Fibroblast of skin of right biceps (primary cell): ENCODE measurements at places on chromosomes 16 and 17.
A peak's percentile ranks its signal among the peaks of the same experiment; 100 is the strongest.

DNA sequence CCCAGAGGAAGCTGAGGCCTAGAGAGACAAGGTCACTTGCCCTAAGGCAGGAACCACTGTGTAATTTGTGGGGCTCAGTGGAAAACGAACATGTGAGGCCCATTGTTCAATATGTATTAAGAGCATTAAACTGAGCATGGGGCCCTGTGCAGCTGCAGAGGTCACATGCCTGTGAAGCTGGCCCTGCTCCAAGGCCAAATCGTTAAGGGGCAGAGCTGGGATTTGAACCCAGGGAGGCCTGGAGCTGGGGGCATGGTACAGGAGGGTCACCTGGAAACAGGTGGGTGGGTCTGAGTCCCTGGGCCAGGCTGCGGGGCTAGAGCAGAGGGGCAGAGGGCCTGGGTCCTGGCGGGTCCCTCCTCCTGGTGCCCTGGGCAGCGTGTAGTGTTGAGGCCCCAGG, 19.7 kb downstream of the C16orf74 start:
- no peak for DNase-seq

DNA sequence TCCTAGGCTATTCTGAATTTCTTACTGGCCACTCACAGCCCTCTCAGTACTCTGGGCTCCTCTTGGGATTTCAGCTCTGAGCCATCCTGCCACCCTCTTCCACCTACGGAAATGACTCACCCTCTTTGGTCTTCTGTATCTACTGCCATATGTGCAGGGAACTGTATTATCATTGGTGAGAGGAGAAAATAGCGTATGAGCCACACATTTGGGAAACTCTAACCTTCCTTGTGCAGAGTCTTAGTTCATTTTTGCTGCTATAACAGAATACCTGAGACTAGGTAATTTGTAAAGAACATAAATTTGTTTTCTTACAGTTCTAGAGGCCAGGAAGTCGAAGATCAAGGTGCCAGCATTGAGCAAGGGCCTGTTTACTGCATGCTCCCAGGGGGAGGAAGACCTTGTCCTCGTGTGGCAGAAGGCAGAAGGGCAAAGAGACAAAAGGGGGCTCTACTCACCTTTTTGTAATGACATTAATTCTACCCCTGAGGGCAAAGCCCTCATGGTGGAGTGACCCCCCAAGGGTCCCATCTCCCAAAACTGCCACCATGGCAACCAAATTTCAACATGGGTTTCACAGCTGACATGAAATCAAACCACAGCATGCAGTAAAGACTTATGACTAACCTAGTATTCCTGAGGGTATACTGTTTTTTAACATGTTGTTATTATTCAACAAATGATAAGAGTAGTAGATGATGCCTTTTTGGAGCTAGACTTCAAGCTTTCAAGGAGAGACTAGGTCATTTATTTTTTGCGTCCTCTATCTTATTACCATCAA, 191.8 kb downstream of the PRKCA start:
- peak; percentile 94 for DNase-seq

- DNase-seq = no peak
These were observed 7.3 kb downstream of the PMFBP1 start for GRCh38 chr16:72164691-72165090.

- DNase-seq = no peak
These were observed 125.7 kb downstream of the CMIP start for GRCh38 chr16:81570151-81570846.

DNA sequence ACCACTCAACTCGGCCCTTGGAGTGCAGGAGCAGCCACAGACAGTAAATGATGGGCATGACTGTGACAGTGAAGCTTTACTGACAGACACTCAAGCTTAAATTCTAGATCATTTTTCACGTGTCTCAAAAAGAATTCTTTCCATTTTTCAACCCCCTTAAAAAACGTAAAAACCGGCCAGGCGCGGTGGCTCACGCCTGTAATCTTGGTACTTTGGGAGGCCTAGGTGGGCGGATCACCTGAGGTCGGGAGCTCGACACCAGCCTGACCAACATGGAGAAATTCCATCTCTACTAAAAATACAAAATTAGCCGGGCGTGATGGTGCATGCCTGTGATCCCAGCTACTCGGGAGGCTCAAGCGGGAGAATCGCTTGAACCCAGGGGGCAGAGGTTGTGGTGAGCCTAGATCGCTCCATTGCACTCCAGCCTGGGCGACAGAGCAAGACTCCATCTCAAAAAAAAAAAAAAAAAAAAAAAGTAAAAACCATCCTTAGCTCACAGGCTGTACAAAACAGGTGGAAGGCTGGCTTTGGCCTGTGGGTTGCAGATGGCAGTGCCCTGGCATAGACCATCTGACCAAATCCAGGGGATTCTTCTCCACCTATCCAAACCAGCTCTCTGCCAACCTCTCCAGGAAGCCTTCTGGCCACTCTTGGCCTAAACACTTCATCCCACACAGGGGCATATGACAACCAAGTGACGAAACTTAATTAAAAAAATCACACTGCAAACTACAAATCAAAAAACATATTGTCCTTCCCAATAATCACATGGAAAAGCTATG, 18.3 kb downstream of the TBC1D16 start:
- DNase-seq = no peak

DNA sequence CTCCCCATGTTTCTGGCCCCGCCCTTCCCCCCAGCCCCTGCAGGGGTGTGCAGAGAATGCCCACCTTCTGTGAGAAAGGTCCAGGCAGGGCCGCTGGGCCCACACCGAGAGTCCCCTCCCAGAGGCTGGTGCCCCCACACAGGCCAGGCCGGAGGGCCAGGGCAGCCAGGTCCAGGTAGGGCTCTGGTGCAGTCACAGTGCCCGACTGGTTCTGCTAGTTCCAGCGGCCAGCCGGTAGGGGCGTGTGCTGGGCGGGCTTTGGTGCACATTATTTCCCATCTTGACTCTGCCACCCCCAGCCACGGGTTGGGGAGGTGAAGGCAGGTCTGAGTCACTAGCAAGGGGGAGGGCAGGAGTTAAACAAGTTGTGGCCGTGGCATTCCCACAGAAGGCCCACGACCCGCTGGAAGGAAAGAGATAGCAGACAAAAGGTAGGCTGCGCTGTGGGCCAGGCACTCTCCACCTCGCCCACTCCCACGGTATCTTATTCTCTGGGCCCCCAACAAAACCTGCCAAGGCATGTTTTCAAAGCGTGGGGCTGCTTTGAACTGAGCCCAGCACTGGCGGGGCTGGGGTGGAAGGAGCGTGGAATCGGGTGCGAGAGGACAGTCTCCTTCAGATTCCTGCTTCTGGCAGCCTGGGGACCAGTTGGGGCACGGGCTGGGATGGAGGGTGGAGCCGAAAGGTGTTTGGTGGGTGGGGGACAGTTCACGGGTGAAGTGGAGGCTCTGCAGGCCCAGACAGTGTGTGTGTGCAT, 1.9 kb downstream of the EPN3 start:
- peak; percentile 39 for DNase-seq

DNA sequence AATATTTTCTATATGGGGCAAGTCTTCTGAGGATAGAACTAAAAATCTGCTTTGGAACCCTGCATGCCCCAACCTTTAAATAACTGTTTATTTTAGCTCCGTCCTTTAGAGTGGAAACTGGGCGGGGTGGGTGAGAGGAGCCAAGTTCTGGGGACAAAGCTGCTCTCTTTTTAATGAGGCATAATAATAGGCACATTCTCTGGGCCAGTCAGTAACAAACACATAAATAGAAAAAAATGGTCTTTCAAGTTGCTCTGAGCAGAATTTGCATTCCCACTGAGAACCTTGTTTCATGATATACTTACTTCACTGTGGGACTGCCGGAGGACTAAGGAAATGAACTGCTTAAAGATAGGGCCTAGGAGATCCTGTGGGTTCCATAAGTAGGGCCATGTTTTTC, 51.5 kb downstream of the KNOP1 start:
- DNase-seq = no peak

DNA sequence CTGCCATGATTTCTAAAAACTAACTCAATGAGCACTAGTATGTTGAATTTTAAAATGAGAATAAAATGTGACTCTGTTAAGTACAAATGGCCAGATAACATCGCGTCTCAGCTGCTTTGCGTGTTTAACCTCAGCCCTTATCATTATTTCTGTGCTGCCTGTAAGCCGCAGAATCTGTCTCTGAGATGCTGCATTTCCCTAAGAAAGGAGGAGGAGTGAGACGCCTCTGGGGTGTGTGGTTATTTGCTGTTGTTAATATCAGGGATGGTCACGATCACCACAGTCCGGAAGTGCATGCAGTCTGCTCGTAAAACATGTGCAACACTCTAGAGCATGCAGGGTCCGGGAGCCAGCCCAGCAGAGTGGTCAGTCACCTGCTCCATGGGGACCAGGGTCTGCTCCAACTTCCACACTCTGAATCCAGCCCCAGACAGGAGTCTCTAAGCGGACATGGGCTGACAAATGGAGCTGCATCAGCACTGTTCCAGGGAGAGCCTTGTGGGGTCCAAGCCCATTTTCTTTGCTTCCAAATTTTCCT, 342.5 kb downstream of the MAF start:
- no peak for DNase-seq

DNA sequence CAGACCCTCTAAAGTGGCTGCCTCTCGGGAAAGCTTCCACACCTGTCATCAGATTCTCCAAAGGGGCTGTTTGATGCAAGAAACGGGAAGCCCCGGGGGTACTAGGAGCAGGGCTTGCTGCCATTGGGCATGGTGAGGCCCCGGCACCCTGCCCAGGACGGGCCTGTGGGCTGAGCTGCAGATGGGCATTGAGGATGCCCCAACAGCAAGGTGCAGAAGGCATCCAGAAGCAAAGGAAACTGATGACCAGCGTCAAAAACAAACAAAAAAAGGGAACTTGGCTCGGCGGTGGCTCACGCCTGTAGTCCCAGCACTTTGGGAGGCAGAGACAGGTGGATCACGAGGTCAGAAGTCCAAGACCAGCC, 1.5 kb upstream of the LIMD2 start:
- DNase-seq = no peak

DNA sequence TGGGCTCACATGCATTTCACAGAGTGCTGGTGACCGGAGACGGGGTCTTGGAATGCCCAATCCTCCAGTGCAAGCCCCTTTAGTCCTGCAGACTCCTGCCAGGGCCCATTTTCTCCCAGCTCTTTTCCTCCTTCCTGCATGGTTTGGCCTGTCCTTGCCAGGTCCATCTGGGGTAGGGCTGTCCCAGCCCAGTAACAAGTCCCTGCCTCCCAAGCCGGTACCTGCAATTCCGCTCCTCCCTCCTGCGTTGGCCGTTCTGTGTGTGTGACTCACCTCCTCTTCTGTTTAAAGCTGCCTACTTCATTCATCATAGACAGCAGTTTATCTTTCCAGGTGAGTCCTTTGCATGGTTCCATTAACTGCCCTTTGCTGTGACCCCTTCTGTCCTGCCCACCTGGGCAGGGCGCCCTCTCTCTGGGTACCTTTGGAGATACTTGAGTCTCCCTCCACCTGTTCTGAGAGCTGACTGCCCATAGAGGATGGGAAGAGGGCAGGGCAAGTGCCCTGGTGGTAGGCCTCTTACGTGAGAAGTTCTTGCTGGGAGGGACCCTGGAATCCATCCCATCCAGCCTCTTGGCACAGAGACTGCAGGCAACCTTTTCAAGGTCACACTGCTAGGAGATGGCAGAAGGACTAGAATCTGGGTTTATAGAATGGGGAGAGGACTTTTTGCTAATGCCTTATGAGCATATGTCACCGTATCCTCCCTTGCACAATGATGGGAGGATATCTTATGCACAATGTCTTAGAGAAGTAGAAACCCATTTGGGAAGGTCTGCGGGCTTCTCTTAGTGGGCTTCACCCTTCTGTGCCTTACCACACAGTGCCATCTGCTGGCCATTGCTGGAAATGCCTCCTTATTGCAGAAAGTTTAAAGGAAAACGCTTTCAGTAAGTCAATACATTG, 29.7 kb upstream of the LGALS9 start:
- peak; percentile 72 for DNase-seq

GRCh38 chr16:14658063-14658462, 25.3 kb downstream of the BFAR start:
- DNase-seq = no peak

DNA sequence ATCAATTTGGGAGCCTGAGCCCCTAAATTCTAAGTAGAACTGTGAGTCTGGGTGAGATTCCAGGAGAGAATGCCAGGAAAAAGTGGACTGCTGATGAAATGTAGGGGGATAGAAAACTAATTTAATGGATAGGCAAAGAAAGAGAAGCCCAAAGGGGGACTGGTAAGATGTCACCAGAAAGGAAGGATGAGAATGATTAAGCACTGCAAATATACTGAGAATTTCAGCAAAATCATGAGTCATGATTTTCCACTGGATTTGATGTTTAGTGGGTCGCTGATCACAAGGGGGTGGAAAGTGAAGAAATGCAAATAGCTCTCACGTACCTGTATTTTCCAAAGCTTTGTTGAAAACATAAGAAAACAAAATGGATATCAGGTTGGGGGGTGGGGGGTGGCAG, 201.8 kb downstream of the SLC39A11 start:
- peak; percentile 74 for DNase-seq

GRCh38 chr16:64933885-64934284, 188.0 kb downstream of the CDH11 start:
- DNase-seq = no peak

- DNase-seq = peak; percentile 87
These were observed at the start of gene ADCY9 for GRCh38 chr16:4116325-4117249. ADCY9 (minus strand) TSS chr16:4116442; CDS start chr16:4115442, 1,000 bp downstream.

DNA sequence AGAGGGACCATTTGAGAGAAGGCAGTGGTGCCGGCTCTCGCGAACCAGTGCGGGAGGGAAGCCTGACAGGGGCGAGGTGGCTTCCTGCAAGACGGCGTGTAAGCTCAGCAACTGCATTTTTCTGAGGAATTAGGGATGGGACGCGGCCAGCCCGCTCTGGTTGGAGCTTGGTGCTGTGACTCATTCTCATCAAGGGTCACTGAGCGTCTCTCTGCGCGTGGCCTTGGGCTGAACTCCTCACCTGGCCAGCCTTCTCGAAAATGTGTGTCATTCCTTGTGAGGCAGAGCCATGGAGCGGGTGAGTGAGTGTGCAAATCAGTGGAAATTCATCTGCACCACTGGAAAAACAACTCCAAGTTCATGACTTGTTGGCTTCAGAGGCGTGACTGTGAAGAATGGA, 52.8 kb downstream of the NTN1 start:
- DNase-seq = peak; percentile 25

DNA sequence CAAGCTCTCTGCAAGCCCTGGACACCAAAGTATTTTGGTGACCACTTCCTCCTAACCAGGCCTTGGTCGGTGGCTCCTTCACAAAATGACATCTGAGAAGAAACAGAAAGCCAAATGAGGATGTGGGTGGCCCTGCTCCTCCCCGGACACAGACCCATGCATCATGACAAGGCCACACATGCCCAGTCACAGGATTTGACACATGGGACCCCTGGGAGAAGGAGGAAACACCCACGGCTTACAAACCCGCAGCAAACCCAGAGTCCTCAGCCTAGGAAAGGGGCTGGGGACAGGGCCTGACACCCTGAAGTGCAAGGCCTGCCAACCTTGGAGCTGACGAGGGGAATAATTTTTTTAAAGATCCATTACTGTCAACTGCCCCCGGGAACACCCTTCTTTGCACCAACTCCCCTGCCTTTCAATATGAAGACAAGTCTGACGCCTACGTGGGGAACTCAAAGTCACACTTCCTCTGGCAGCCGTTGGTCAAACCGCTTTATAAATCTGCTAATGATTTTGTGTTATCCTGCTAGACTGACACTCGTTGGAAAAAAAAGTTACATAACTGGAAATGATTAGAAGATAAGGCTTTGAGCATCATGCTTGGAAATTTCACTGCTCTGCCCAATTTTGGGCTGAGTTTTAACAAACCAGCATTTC, 41.3 kb downstream of the GAS7 start:
- peak; percentile 57 for DNase-seq

- no peak for DNase-seq
These were observed 124.4 kb downstream of the CCDC144A start for GRCh38 chr17:16814439-16814838.
